ENCODE measurements at places on chromosomes 1 and 21. TPM values are rescaled to one million over a fixed set of nuclear protein-coding genes. Genes with fewer than 3 reads are reported as not detected.

ANGPTL1 gene
- total RNA-seq, result 1.2 TPM

LPAR3 gene
- total RNA-seq, result 4.1 TPM

PEAR1 gene
- total RNA-seq, result not detected

AQP10 gene
- not detected for total RNA-seq

CLIC6 gene
- 0.03 TPM for total RNA-seq

LCE1B gene
- not detected for total RNA-seq

MAP1LC3C gene
- total RNA-seq, result 0.91 TPM

GJA5 gene
- total RNA-seq, result not detected

TLCD4 gene
- 45.9 TPM for total RNA-seq

FCMR gene
- total RNA-seq, result not detected

GNG12 gene
- 110 TPM for total RNA-seq

MTMR11 gene
- 2.2 TPM for total RNA-seq

OR10J1 gene
- total RNA-seq, result not detected

PADI3 gene
- 6.8 TPM for total RNA-seq

BCAR3 gene
- 30.8 TPM for total RNA-seq

STK40 gene
- total RNA-seq, result 30.3 TPM

DNALI1 gene
- total RNA-seq, result 10.0 TPM

LY9 gene
- not detected for total RNA-seq

S100PBP gene
- 42.6 TPM for total RNA-seq

SLAMF8 gene
- total RNA-seq, result 0.05 TPM

CLDN19 gene
- 0.23 TPM for total RNA-seq

SMIM11 gene
- total RNA-seq, result 36.8 TPM

ZSWIM5 gene
- total RNA-seq, result 0.08 TPM

OR2T11 gene
- total RNA-seq, result not detected

CADM3 gene
- total RNA-seq, result not detected

SLC9C2 gene
- not detected for total RNA-seq

IGFN1 gene
- not detected for total RNA-seq

IFNAR1 gene
- total RNA-seq, result 30.1 TPM

C1orf74 gene
- 6.0 TPM for total RNA-seq

TFAP2E gene
- total RNA-seq, result 9.8 TPM

IL20 gene
- not detected for total RNA-seq

PTAFR gene
- not detected for total RNA-seq

SLC25A44 gene
- 12.3 TPM for total RNA-seq

C1orf198 gene
- total RNA-seq, result 50.6 TPM

THEM5 gene
- total RNA-seq, result 0.25 TPM

Data from SJCRH30 (cell line).